Activated CD4-positive, alpha-beta T cell treated with anti-CD3 and anti-CD28 coated beads, Interleukin-2, amount 50 U/mL, for 48 hours (primary cell): ENCODE measurements at places on chromosomes 2 and 18.
A peak's percentile ranks its signal among the peaks of the same experiment; 100 is the strongest.

DNA sequence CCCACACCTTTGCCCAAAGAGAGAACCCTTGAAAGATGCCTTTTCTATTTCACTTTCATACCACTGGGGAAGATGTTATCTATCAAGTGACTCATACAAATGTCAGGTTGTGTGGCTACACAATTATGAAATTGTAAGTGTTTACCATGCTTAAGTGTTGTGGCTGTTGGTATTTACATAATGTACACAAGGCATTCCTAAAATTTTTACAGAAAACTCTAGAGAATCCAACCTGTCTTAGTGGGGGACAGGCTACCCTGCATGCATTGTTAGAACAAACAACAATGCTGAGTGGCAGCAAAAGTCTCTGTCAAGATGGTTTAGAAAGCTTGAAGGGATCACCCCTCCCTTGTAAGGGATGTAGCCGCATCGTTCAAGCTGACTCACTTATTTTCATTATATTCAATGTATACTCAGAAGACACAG, 5.5 kb upstream of the MGAT4A start:
- no peak for DNase-seq

GRCh38 chr2:157312866-157313486, 12.6 kb downstream of the ERMN start:
- DNase-seq, result no peak

DNA sequence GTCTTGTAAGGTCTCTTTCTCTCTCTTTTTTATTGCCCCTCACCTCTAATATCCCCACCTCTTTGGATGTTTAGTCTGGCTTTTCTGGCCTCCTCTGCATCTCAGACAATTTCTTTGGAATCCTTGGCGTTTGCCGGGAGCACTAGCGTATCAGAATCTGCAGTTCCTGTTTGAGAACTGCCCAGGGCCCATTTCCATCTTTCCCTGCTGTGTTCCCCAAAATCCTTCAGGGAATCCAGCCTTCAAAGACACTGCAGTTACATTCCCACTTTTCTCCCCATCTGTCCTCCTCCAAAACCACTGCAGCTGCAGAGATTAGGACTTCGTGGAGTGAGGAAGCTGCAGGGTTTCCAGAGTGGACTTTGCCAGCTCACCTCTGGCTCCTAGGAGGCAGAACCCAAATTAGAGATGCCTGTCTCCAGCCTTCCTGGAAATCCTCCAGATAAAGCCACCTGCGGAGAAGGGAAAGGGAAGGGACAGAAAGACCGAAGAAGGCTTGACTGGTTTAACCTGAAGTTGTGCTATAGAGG, 2.7 kb downstream of the VSNL1 start:
- DNase-seq, result no peak

GRCh38 chr2:229206548-229206947, 64.5 kb downstream of the PID1 start:
- no peak for DNase-seq

- peak; percentile 61 for DNase-seq
Measured at GRCh38 chr2:232438951-232439757, 16.8 kb upstream of the ALPI start.

- no peak for DNase-seq
Measured at GRCh38 chr2:215796140-215796855, 217.1 kb downstream of the MREG start.

DNA sequence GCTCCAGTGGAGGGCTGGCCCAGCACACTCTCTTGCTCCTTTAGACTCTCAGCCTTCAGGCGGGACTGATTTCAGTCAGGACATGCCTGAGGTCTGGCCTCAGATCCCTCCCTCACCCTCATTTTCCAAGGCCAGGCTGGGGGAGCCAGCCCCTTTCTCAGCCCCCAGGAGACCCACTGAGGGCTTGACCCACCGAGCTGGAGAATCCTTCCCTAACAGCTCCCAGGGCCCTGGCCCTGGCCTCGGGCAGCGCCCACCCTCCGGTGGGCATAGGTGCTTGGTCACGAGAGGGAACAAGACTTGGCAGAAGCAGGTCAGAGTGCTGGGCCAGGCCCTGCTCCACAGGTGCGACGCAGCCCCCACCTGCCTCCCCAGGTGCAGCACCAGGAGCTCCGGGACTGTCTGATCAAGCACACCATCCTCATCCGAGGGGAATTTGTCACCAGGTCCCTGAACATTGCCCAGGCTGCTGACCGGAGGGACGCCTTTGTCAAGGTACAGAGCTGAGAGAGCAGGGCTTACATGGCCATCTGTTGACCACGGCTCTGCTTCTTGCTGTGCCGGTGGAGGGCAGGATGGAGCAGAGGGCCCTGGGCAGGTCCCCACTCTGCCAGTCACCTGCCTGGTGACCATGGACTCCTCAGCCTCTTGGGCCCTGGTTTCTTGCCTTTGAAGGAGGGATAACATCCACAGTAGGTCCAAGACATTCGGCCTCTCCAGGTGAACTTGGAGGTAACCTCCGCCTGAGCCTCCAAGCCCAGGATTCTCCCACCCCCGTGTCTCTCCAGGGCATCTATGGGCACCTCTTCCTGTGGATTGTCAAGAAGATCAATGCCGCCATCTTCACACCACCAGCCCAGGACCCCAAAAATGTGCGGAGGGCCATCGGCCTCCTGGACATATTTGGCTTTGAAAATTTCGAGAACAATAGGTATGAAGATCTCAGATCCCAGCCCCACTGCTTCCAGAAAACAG, 46.3 kb downstream of the MYO7B start:
- DNase-seq, result no peak

DNA sequence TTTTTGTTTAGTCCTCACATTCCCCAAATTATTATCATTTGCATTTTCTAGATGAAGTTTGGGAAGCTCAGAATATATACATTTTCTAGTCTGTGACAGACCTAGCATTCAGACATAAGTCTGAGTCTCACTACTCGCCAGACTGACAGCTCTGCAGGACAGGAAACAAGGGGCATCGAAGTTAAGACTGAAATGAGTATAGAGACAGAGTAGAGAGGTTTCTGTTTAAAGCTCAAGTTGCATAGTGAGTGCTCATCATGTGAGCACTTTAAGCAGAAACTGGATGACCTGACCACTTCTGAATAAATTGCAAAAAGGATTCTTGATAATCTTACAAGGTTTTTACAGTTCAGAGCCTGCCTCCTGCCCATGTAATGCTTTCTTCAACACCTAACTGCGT, 1.1 kb downstream of the HADHB start:
- DNase-seq, result peak; percentile 10

DNA sequence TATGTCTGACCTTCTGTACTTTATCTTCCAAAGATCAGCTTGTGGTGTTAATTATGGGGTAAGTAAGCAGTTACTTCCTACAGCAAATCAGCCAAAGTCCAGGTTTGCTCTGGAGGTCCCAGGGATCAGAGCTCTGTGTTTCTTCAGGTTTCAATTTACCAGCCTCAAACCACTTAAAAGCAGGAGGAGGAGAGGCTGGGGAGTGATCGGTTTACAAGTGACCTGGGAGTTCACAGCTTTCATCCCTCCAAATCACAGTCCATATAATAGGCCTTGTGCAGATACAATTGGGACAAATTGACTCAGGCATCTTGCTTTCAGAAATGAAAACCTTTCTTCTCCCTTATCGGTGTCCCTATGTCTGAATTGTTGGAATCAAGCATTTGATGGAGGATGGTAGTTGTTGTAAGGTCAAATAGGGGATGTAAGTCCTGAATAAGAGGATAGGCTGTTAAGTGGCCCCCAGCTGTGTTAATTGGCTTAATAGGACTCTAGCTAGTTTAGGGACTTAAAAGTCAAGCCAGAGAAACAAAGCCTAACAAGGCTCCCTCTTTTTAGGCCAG, 188.0 kb upstream of the NT5C1B start:
- no peak for DNase-seq

GRCh38 chr2:231666171-231667095, 41.9 kb upstream of the PTMA start:
- no peak for DNase-seq

- DNase-seq, result no peak
Measured at GRCh38 chr18:39872651-39873050, 2082.4 kb upstream of the PIK3C3 start.

DNA sequence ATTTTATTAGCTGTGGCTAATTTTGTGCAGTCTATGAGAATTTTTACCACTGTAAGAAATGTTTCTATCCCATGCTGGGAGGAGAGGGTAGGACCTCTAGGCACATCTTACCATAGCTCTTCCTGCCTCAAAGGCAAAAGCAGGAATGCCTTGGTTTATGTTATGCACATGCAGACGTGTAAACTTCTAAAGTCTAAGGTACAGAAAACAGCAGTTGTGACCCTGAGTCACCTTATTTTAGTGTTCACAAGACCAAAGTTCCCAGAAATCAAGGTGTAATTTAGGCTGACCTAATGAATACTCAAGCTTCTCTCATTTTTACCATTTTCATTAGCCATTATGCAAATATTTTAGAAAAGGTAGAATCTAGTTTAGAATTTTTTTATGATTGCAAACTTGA, 15.4 kb upstream of the WIPF1 start:
- DNase-seq, result no peak

DNA sequence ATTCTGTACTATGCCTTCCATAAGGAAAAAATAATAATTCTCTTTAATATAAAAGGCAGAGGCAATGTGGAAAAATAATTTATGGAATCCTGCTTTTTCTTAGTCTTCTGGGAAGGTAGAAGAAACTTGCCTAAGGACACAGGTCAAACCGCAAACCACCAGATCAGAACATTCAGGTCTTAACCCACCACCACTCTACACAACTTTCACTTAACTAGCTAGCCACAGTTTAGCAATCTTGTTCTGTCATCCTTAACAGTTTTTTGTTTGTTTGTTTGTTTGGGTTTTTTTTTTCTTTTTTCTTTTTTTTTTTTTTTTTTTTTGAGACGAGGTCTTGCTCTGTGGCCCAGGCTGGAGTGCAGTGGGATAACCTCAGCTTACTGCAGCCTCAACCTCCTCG, 70.6 kb downstream of the ACVR1 start:
- DNase-seq, result no peak

- no peak for DNase-seq
Measured at GRCh38 chr2:49959961-49960553, 805.7 kb upstream of the FSHR start.

DNA sequence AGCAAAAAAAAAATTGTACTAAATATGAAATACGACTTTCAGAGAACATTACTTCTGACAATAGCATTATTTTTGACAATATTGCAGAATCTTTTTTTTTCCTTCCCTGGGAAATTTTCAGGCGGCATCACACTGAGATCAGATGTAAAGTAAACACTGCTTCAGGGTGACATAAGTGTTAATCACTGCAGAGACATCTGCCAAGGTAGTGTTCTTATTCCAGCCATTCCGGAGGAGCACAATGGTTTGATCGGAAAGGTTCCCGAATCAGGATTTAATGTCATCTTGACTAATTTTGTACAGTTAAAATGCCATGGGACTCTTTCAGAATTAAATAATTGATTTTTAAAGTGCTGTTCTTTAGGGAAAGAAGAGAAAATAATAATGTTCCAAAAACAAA, 56.7 kb upstream of the ZNF236 start:
- DNase-seq, result no peak

DNA sequence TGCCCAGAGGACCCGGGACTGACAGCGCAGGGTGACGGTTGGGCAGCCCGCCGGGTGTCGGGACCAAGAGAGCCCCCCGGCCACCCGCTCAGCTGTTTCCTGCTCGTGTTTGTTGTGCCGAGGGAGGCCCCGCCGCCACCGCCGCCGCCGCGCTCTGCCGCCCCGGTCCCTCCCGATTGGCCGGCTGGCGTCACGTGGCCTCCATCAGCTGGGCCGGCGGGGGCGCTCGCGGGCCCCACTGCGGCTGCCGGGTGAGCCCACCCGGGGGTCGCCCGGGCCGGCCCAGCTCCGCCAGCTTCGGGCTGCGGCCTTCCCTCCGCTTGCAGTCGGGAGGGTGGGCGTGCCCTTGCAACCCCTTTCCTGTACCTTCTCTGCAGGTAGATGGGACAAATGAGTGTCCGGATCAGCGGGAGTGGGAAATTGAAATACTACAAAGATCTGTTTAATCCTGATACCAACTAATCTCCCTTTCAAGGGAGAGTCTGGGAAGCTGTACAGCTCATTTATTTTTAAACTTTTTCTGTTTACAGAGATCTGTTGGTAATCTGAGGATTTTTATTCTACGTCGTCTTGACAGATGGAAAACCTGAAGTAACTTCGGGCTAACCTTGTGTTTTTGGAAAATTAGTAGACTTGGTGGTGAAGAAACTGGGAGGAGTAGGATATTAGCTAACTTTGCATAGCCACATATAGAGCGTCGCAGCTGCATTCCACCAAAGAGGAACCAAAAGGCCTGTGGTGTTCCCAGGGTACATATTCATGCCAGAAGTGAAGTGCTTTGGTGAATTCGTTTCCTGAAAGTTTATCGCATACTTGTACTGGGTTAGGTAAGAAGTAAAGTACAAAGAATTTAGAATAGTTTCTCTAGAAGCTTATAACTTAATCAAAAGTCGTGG, 1.2 kb downstream of the YPEL5 start:
- peak; percentile 75 for DNase-seq

- DNase-seq, result no peak
Measured at GRCh38 chr2:16325016-16325975, 340.3 kb downstream of the CYRIA start.

- DNase-seq, result no peak
Measured at GRCh38 chr2:100113990-100114433, 28.4 kb downstream of the AFF3 start.

DNA sequence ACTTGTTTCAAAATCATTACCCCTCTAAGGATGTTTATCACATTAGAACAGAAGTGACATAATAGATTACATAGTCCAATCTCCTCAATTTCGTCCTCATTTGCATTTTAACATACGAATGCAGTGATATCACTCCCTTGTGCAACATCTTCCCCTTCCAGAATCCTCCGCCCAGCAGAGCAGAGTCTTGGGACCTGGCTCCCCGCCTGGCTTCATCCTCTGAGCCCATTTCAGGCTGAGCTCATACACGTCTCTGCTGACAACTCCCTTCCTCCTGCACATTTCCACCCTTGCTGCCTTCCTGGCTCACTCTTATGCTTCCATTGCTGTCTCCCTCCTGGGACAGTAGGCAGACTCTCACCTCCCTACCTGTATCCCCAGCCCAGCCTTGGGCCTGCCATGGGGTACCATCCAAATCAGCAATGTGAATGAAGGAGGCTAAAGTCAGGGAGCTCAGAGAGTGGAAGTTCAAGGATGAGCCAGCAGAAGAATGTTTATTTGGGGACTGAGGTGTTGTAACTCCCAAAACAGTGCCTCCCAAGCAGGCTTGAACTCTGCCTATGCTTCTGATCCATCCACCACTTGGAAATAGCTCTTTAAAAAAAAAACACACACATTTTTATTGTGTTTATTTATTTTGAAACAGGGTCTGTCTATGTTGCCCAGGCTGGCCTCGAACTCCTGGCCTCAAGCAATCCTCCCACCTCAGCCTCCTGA, 165.2 kb downstream of the TMEM200C start:
- no peak for DNase-seq
